Muscle of leg (tissue), 16 donors: ENCODE measurements at places on chromosomes 6 and 20.
A peak's percentile ranks its signal among the peaks of the same experiment; 100 is the strongest.

- H3K36me3 ChIP-seq, result peaks cover 22% of the 10 kb centered on the region
- no peaks in the 10 kb centered on the region for H3K27me3 ChIP-seq
- H3K4me1 ChIP-seq, result no peaks in the 10 kb centered on the region
- no peak overlapping the region for H3K4me3 ChIP-seq
- DNase-seq, result peak; percentile 48
- H3K27ac ChIP-seq, result no peak overlapping the region
Observed at GRCh38 chr6:154805288-154805911, 72.2 kb downstream of the SCAF8 start.

DNA sequence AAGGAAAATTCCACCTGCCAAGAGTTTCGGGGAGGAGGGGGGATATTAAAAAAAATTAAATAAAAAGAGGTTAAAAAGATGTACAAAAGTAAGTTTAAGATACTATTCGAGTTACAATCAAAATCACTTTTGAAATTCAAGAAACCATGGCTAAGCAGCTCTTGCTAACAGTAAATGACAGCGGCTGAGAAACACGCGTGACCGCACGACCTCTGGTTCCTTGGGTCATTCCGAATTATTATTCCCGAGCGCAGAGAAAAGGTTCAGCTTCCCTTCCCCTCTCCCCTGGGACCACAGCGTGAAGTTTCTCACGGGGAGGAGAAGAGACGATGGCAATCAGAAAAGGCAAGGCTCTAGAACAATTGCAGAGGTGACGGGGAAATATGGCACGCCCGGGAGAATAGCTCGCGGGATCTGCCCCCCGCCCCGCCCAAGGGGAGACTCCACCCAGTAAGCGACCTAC is 496 bp downstream of the TMEM242 start:
- peak overlapping the region; percentile 94 for H3K27ac ChIP-seq
- H3K36me3 ChIP-seq, result peaks cover 4% of the 10 kb centered on the region
- DNase-seq, result no peak

DNA sequence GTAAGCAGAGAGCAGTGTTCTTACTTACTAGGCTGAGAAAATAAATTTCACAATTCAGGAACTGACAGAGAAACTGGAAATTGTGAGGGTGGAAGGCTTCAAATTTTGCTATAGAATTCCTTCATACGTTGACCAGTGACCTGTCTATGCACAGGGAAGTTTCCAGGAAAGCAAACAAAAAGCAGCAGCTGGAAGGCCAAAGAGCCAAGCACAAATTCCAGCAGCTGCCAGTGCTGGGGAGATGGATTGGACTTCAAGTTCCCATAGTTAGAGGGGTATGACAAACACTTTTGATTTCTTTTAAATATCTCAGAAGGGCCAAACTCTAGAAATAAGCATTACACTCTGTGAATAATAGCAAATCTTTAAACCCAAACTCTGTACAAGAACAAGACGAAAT is 299.1 kb upstream of the KCNQ5 start:
- H3K4me1 ChIP-seq, result no peaks in the 10 kb centered on the region
- H3K36me3 ChIP-seq, result no peaks in the 10 kb centered on the region
- no peak overlapping the region for H3K4me3 ChIP-seq
- no peaks in the 10 kb centered on the region for H3K27me3 ChIP-seq
- H3K27ac ChIP-seq, result no peak overlapping the region
- peak; percentile 64 for DNase-seq

- H3K27ac ChIP-seq, result no peak overlapping the region
- no peaks in the 10 kb centered on the region for H3K27me3 ChIP-seq
- H3K4me1 ChIP-seq, result peaks cover 2% of the 10 kb centered on the region
- H3K4me3 ChIP-seq, result no peak overlapping the region
- no peak for DNase-seq
- H3K36me3 ChIP-seq, result no peaks in the 10 kb centered on the region
Observed at GRCh38 chr6:133408543-133408942, 167.4 kb downstream of the EYA4 start.

DNA sequence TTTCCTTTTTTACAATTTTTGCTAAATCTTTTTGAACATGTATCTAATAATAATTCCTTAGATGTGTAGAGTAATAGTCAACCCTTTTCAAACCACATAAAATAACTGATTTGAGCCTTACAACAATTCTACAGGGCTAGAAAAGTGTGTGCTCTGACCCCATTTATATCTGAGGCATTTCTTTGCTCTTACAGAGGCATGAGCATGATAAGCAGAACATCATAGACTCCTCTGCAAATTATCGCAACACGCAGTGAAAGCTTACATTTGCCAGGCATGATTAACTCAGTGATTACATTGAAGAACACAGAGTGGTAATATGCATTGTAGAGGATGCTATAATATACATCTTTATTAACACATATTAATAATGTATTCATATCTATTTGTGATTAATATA is 120.4 kb downstream of the SIM1 start:
- DNase-seq, result no peak
- H3K4me1 ChIP-seq, result no peaks in the 10 kb centered on the region
- H3K4me3 ChIP-seq, result no peak overlapping the region

DNA sequence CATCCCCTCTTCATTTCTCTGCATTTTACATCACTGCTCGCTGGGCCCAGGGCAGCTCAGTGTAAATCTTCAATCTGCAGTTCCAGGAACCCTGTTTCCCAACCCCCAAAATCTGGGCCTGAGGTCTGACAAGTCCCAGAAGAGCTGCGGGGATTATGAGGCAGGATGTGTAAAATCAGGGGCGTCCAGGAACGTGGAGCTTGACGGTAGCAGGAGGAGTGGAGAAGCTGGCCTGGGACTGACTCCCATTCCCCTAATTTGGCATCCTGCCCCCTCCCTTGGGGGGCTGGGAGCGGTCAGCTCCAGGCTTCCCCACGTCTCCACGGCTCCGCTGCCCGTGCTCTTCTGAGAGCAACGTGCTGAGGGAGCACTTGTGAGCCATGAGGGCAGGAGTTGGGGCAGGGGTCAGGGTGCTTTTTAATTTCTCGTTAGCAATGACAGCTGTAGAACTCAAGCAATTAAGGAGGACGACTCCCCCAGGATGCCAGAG is 23.4 kb upstream of the VEGFA start:
- DNase-seq, result peak; percentile 93
- no peaks in the 10 kb centered on the region for H3K36me3 ChIP-seq
- H3K27ac ChIP-seq, result peak overlapping the region; percentile 83
- no peaks in the 10 kb centered on the region for H3K27me3 ChIP-seq
- H3K4me1 ChIP-seq, result peaks cover 41% of the 10 kb centered on the region
- H3K4me3 ChIP-seq, result no peak overlapping the region

DNA sequence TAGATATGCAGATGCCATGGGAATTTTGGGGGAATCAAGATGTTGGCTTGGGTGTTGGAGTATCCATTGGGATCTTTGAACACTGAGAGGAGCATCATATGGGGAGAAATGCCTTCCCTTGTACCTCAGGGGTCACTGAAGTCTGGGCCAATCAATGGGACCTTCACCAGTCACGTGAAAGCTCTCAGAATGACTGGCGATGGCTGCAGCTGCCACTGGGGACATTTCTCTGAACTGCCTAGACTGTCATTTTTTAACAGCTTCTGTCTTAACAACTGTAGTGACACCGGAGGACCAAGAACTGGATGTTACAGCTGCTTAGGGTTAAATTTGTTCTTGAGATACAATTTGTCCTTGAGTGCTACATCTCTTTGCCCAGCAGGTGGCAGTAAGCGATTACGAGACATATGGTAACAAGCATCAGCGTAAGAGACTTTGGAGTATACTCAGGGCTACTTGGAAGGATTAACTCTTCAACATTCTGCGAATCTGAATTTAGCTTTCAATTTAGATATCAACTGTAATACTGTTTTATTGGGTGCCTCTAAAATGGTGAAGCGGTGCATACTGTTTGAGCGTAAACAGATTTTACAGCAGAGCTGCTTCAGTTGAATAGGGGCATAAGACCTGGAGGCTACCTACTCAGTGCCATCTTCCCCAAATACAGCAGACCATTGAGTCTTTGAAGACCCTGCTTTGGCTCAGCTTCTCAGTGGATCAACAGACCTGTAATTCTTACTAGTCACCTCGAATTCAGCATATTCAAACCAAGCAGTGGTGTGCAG is 36.0 kb downstream of the CCN2 start:
- H3K36me3 ChIP-seq, result no peaks in the 10 kb centered on the region
- H3K27me3 ChIP-seq, result no peaks in the 10 kb centered on the region
- no peak overlapping the region for H3K4me3 ChIP-seq

DNA sequence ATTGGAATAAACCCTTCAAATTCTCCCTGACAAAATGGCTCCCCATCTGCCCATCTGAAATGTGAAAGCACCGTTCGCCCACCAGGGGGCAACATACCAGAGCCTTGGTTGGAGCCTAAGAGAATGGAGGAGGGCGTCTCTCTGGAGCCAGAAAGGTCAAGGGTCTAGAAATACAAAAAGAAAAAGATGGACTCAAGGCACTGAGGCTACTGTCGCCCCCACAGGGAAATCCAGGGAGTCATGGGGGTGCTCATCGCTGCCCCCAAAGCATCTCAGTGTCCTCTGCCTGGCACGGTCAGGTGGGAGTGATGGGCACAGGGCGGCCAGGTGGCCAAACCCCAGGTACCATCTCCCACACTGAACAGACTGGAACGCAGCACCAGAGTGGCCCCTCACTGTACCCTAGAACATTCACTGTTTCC is 136.3 kb downstream of the ZMYND8 start:
- no peak overlapping the region for H3K27ac ChIP-seq
- no peaks in the 10 kb centered on the region for H3K27me3 ChIP-seq
- no peak overlapping the region for H3K4me3 ChIP-seq
- H3K4me1 ChIP-seq, result no peaks in the 10 kb centered on the region
- DNase-seq, result no peak

DNA sequence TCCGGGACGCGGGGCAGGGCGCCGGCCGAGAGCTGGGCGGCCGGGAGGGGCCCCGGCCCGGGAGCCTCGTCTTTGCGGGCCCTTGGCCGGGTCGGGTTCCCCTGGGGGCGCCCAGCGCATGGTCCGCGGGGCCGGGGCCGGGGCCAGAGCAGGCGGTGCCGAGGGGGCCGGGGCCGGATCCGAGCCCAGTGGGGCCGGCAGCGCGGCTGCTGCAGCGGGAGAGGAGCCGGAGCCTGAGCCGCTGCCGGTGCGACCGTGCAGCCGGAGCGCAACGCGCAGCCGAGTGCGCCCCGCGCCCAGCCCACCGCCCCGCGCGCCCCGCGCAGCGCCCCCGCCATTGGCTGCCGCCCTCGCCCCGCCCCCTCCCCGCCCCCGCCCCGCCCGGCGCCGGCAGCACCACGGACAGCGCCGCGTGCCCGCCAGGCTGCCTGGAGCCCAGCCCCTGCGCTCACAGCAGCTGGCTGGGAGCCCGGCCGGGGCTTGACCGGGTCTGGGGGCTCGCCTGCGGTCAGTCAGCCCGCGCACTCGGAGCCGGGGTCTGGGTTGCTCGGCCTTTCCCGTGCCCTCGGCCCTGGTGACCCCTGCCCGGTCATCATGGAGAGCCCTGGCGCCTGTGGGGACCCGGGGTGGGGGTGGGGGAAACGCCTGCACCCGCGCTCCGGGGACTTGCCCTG is at the start of gene HRH3:
Gene HRH3, minus strand, starts transcription at position 287 of the 674 bp plus-strand sequence. CDS start 308 bp downstream, outside the sequence.
- peaks cover 88% of the 10 kb centered on the region for H3K27me3 ChIP-seq
- H3K4me3 ChIP-seq, result no peak within 1 kb of the TSS
- H3K36me3 ChIP-seq, result no peaks in the 10 kb centered on the region
- peak; percentile 69 for DNase-seq
- peaks cover 22% of the 10 kb centered on the region for H3K4me1 ChIP-seq
- H3K27ac ChIP-seq, result no peak within 1 kb of the TSS

- DNase-seq, result no peak
- H3K27me3 ChIP-seq, result no peaks in the 10 kb centered on the region
- no peaks in the 10 kb centered on the region for H3K4me1 ChIP-seq
- no peak overlapping the region for H3K4me3 ChIP-seq
Observed at GRCh38 chr6:113584767-113585166, 272.4 kb upstream of the MARCKS start.

GRCh38 chr20:46709055-46709458 is 392 bp upstream of the SLC2A10 start:
- H3K27me3 ChIP-seq, result no peaks in the 10 kb centered on the region
- H3K4me3 ChIP-seq, result peak overlapping the region; percentile 29
- peak overlapping the region; percentile 86 for H3K27ac ChIP-seq
- DNase-seq, result no peak
- H3K4me1 ChIP-seq, result peaks cover 39% of the 10 kb centered on the region
- peaks cover 5% of the 10 kb centered on the region for H3K36me3 ChIP-seq

GRCh38 chr6:21898107-21898796 is 304.7 kb downstream of the SOX4 start:
- no peak overlapping the region for H3K4me3 ChIP-seq
- no peaks in the 10 kb centered on the region for H3K36me3 ChIP-seq
- DNase-seq, result no peak
- H3K27me3 ChIP-seq, result no peaks in the 10 kb centered on the region
- no peaks in the 10 kb centered on the region for H3K4me1 ChIP-seq

DNA sequence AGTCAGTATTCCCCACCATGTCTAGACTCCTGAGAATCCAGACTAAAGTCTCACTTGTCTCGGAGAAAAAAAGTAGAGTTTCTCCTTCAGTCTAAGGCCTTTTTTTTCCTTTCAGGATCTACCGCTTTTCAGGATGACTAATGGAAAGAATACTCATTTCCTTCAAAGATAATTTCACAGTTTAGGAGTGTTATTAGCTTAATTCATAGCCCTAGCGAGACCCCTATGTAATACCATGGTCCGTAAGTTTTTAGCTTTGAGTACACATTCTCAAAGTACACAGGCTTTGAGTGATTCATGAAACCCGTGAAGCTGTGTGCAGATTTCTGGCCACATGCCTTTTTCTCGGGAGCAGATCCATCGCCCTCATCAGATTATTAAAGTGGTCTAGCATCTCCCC is 133.1 kb downstream of the SOX4 start:
- no peak overlapping the region for H3K27ac ChIP-seq
- DNase-seq, result no peak
- H3K27me3 ChIP-seq, result no peaks in the 10 kb centered on the region

GRCh38 chr20:49766979-49767521 is 45.6 kb upstream of the SLC9A8 start:
- DNase-seq, result peak; percentile 70
- H3K4me3 ChIP-seq, result no peak overlapping the region
- peaks cover 25% of the 10 kb centered on the region for H3K4me1 ChIP-seq
- H3K27ac ChIP-seq, result no peak overlapping the region

DNA sequence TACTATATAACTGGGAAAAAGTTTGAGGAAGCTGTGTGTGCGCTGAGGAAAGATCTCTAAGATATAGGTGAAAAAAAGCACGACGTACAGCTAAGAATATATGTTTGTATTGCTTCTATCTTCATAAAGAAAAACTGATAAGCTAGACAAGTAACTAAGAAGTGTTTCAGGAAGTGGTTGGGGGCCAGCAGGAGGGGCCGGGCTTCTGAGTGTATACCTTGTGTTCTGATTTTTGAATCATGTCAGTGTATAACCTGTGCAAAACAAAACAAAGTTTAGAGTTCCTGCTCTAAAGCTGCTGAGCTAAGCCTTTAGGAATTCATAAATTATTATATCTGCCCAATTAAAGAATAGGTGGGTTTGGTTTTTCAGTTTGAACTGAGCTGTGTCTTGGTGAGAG is 7.9 kb upstream of the OSER1 start:
- no peaks in the 10 kb centered on the region for H3K27me3 ChIP-seq
- peaks cover 8% of the 10 kb centered on the region for H3K36me3 ChIP-seq
- no peaks in the 10 kb centered on the region for H3K4me1 ChIP-seq

GRCh38 chr20:62787866-62788265 is 8.4 kb upstream of the MRGBP start:
- H3K36me3 ChIP-seq, result no peaks in the 10 kb centered on the region
- no peak for DNase-seq
- no peak overlapping the region for H3K27ac ChIP-seq
- no peak overlapping the region for H3K4me3 ChIP-seq
- H3K27me3 ChIP-seq, result peaks cover 6% of the 10 kb centered on the region

GRCh38 chr6:108252055-108252454 is 8.8 kb downstream of the SNX3 start:
- DNase-seq, result no peak
- peaks cover 6% of the 10 kb centered on the region for H3K36me3 ChIP-seq
- no peaks in the 10 kb centered on the region for H3K4me1 ChIP-seq

- DNase-seq, result peak; percentile 58
- H3K27me3 ChIP-seq, result no peaks in the 10 kb centered on the region
- H3K4me3 ChIP-seq, result no peak overlapping the region
- H3K4me1 ChIP-seq, result no peaks in the 10 kb centered on the region
- H3K27ac ChIP-seq, result no peak overlapping the region
Observed at GRCh38 chr6:83057705-83058321, 7.8 kb downstream of the UBE3D start.
